Fibroblast of skin of right biceps (primary cell): ENCODE measurements at places on chromosomes 2 and 18.

- peak; percentile 18 for DNase-seq
Observed at GRCh38 chr2:171726847-171727450, 39.7 kb downstream of the DYNC1I2 start.

- no peak for DNase-seq
Observed at GRCh38 chr2:204152616-204153015, 216.1 kb downstream of the ICOS start.

- peak; percentile 48 for DNase-seq
Observed at GRCh38 chr2:172449911-172450550, 22.6 kb downstream of the ITGA6 start.

DNA sequence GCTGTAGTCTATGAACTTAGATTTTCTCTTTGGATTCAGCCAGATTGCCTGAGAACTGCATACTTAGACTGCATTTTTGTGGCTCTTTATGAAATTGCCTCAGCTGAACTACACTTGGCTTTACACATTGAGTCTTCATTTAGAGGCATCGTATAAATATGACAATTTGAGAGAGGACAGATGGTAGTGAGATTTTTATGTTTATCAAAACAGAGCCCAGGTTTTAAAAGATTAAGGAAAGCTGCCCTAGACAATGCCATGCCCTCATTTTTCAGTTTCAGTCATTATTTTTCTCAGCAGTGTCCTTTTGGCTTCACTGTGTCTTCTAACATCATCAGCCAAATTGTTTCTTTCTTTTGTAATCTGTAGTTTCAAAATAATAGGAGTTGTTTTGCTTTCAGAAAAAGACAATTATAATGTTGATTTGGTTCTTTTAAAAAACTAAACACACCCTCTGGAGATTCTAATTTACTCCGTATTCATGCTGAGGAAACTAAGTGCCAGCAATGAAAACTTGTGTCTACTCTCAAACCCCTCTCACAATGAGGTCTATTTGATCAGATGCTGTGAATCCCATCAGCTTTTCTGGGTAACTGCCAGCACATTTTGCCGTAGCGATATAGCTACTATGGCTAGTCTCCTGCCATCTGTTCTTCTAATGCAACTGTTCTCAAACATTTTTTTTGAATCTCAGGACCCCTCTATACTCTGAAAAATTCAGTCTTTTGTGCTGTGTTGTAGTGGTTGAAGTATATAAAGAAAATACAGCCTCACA, 46.2 kb downstream of the TWSG1 start:
- peak; percentile 31 for DNase-seq

DNA sequence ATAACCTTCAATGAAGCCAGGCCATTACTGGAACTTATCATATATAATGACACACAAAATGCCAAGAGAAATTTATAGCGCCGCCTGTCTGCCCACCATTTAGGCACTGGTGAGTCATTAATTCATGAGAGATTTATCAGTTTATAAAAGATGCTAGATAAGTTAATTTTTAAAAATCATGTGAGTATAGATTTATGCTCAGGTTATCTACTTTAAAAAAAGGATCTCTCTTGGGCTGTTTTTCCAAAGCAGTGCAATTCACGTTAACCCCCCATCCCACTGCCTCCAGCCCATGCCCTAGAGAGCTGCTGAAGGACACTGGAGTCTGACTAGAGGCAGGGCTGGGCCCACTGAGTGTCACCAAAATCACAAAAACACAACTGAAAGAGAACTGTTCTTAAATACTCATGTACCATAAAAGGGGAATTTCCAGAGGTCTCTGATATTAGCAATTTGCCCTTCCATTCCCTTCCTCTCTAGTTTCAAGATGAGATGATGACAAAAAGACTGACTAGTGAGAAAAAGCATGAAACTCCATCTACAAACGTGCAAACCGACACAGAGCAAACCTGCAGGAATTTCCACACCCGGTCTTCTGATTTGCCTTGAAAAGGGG, 160.8 kb downstream of the BCL2 start:
- no peak for DNase-seq

DNA sequence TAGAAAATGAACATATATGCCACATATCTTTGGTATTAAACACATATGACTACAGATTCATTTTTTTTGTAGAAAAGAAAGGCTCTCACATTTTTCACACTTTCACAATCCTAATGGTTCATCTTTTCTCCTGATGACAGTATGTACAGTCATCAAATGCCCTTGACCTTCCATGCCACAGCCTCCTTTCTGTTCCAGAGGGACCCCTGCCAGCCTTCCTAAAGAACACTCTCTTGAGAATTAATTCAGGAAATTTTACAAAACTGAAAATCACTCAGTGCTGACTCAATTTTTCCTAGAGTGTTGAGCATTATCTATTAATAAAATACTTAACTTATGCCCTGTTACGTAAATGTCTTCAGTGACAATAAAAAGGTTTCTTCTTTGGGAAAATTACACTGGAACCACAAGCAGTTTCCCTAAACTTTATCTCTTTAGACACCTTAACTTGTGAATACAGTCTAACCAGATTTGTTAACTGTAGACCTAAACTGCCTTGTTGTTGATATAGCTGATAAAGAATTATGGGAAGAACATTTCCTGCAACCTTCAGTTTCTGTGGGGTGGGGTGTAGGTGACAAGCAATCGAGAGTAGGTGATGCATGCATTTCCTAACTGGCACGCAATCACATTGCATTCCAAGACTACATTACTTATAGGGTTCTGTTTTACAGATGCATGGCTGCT, 15.3 kb upstream of the ACOXL start:
- peak; percentile 61 for DNase-seq

GRCh38 chr2:133774654-133775015, 206.4 kb upstream of the NCKAP5 start:
- no peak for DNase-seq

DNA sequence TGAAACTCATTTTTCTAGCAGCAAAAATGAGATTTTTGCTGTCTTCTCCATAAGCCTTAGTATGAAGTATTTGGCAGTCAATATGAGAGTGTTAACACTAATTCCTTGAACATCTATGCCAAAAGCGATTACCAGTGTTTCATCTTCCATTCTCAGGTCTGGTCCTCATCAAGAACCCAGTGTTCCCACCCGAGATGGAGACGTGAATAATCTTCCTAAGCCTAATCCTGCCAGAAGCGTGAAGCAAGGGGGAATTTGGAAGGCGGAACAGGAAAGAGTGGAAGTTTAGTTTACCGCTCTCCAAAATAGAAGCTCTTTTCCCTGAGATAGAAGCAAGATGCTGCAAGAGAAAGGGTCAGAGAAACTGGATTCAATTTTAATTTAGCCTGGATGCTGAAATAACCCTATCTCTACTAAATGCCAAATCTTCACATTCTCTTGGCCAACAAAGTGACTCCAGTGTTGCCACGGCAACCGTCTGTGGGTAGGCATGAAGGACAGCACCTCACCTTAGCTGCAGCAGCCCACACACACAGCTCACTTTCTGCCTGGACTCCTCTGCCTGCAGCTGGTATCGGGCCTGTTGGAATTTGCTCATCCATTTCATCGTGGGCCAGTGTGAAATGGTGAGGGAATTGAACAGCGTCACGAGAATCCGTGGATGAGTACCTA, 711.1 kb downstream of the CBLN2 start:
- no peak for DNase-seq
